Progenitor cell of endocrine pancreas (in vitro differentiated cells): ENCODE measurements at places on chromosomes 3 and 15. TPM values are rescaled to one million over a fixed set of nuclear protein-coding genes. Genes with fewer than 3 reads are reported as not detected.

- H3K36me3 ChIP-seq = no peaks in the 10 kb centered on the region
- H3K4me3 ChIP-seq = no peak overlapping the region
- no peak for DNase-seq
- H3K4me1 ChIP-seq = peaks cover 1% of the 10 kb centered on the region
These were observed 103.4 kb upstream of the IGSF10 start for GRCh38 chr3:151564261-151564660.

The ZNF774 gene
- 9.5 and 13.8 TPM in 2 replicates for total RNA-seq

- H3K36me3 ChIP-seq = no peaks in the 10 kb centered on the region
- no peak for DNase-seq
- H3K27me3 ChIP-seq = no peaks in the 10 kb centered on the region
- H3K4me3 ChIP-seq = no peak overlapping the region
- peaks cover 10% of the 10 kb centered on the region for H3K4me1 ChIP-seq
- H3K27ac ChIP-seq = no peak overlapping the region
These were observed 168.4 kb downstream of the STAC start for GRCh38 chr3:36548712-36549111.

DNA sequence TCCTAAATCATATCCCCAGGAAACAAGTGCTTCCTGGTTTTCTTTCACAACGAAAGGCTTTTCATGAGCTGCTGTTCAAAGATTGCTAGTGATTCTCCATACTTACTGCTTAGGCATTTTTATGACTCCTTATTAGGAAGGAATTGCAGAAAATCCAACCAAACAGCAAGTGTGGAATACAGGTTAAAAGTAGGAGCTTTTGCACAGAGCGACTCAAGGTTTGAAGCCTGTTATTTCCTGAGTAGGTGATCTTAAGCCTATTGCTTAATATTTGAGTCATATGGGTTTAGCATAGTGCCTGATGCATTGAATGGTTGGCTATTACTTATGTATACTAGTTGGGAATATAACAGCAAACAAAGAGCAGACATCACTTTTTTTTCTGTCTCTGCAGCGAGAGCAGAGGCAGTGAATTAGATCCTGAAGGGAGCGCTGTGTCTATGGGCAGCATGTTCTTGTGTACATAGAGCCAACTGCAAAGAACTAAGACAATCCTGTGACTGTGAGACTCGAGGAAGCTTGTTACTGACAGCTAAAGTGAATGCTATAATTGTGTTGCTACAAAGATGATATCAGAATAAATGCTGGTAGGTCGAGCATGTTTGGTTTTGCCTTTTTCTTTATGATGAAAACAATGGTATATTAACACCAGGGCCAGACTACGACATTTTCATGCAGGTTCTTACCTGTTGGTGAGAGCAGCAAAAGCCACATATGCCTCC is 6.3 kb downstream of the TM4SF1 start:
- H3K36me3 ChIP-seq = no peaks in the 10 kb centered on the region
- no peak overlapping the region for H3K4me3 ChIP-seq
- DNase-seq = no peak
- H3K27me3 ChIP-seq = no peaks in the 10 kb centered on the region
- peaks cover 46% of the 10 kb centered on the region for H3K4me1 ChIP-seq
- H3K27ac ChIP-seq = no peak overlapping the region

The ERC2 gene
- total RNA-seq = 32.5 and 34.8 TPM in 2 replicates
